Vagina (tissue), 2 donors: ENCODE measurements at places on chromosomes 2 and 18. TPM values are rescaled to one million over a fixed set of nuclear protein-coding genes. Genes with fewer than 3 reads are reported as not detected.

GRCh38 chr2:186725783-186726182 is 31.9 kb downstream of the FAM171B start:
- no peak overlapping the region for H3K4me3 ChIP-seq
- no peaks in the 10 kb centered on the region for H3K4me1 ChIP-seq
- no peak for DNase-seq
- H3K27ac ChIP-seq: no peak overlapping the region
- H3K36me3 ChIP-seq: no peaks in the 10 kb centered on the region

DNA sequence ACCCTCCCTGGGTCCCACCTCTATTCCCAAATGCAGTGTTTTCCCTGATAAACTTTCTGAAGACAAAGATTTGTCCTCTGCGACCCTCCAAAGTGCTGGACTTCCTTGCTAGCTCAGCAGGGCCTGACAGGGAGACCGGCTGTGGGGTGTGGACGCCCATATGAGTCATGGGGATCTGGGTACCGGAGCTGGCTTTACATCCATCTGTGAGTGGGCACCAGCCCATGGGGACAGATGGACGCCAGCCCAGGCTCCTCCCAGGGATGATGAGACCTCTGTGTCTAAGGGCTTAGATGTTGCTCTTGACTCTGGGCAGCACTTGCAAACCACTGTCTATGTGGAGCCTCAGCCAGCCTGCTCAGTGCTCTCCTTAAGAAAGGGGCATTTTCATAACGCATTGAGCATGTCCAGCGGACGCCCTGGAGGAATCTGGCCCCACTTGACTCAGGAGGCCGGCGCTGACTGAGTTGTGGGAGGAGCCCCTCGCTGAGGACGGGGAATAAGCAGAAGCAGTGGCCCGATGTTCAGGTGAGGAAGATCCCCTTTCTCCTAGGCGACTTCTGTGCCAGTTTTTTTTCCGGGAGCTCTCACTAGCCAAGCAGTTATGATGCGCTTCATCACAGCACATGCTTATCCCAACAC is 229.4 kb upstream of the MYT1L start:
- H3K4me1 ChIP-seq: no peaks in the 10 kb centered on the region
- no peak overlapping the region for H3K4me3 ChIP-seq
- DNase-seq: no peak
- no peaks in the 10 kb centered on the region for H3K27me3 ChIP-seq
- no peaks in the 10 kb centered on the region for H3K36me3 ChIP-seq

- H3K4me3 ChIP-seq: no peak overlapping the region
- no peak for DNase-seq
- no peaks in the 10 kb centered on the region for H3K36me3 ChIP-seq
Measured at GRCh38 chr2:170369894-170370293, 191.9 kb downstream of the MYO3B start.

DNA sequence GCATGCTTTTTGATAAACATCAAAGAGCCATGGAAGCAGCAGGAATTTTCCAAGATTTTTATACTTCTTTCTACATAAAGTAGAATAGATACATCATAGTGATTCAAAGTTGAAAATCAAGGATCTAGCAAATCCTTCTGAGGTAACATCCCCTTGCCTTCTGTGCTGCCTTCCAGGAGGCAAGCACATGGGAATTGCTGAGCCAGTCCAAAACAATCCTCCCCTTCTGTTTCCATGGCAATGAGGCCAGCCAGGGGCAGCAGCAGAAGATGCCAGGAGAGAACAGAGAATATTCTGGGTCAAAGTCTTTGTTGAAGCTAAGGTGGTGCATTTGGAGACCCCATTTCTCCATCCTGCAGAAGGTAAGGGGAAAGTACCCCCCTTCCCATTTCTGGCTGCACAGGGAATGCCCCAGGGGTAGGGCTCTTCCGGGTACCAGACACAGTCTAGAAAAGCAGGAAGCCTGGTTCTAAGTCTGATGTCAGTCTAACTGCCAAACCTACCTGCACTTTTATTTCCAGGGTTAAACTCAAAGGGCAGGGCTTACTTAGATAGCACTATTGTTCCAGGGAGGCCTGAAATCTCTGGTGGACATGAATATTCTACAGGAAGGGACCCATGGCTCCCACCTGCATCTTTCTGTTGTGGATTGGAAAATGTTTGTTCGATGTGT is 22.1 kb downstream of the CENPA start:
- no peak overlapping the region for H3K4me3 ChIP-seq
- H3K4me1 ChIP-seq: no peaks in the 10 kb centered on the region
- no peak for DNase-seq
- H3K36me3 ChIP-seq: no peaks in the 10 kb centered on the region
- no peak overlapping the region for H3K27ac ChIP-seq

GRCh38 chr2:5020116-5020875 is 671.9 kb upstream of the SOX11 start:
- no peaks in the 10 kb centered on the region for H3K4me1 ChIP-seq
- H3K27ac ChIP-seq: no peak overlapping the region
- no peaks in the 10 kb centered on the region for H3K27me3 ChIP-seq
- DNase-seq: no peak
- no peak overlapping the region for H3K4me3 ChIP-seq

DNA sequence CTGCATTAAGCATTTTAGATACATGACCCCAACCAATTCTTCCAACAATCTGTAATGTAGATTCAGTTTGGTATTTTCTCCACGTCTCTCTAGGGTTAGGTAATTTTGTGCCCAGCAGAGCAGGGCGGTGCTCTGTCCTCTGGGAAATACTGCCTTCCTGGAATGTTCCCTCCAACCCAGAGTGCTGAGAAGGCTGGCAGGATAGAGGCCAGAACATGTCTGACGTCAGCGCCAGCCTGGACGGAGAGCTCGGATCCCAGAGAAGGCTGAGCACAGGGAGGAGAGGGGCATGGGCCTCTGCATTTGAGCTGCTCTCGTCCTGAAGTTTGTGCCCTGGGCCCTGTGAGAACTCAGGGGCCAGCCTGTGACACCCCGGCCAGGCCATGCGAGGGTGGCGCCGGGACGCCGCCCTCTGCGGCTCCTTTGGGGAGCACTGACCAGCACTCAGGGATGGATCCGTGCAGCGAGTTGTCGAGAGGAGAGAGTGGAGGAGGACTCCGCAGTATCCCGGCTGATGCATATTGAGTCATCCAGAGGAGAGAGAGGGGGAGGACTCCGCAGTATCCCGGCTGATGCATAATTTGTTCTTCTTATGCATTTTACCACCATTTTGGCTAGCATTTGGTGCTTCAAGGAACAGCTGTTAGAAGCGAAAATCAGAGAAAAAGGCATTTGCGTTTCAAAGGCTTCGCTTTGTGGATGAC is 80.0 kb upstream of the PXDN start:
- no peak overlapping the region for H3K27ac ChIP-seq
- no peaks in the 10 kb centered on the region for H3K4me1 ChIP-seq
- no peaks in the 10 kb centered on the region for H3K36me3 ChIP-seq
- no peaks in the 10 kb centered on the region for H3K27me3 ChIP-seq
- no peak overlapping the region for H3K4me3 ChIP-seq

- no peak overlapping the region for H3K4me3 ChIP-seq
- no peaks in the 10 kb centered on the region for H3K27me3 ChIP-seq
- DNase-seq: no peak
Measured at GRCh38 chr2:196162586-196163175, 8.7 kb downstream of the STK17B start.

- no peaks in the 10 kb centered on the region for H3K27me3 ChIP-seq
- H3K27ac ChIP-seq: no peak overlapping the region
- DNase-seq: no peak
- no peak overlapping the region for H3K4me3 ChIP-seq
- H3K4me1 ChIP-seq: no peaks in the 10 kb centered on the region
Measured at GRCh38 chr2:84749442-84749841, 131.4 kb downstream of the TRABD2A start.

The PAX3 gene
- not detected for total RNA-seq

The PKP4 gene
- total RNA-seq: 71.5 TPM

The LYG2 gene
- total RNA-seq: not detected

The CDH2 gene
- 3.7 TPM for total RNA-seq

The IL36G gene
- not detected for total RNA-seq
